CD4-positive, alpha-beta T cell (primary cell): ENCODE measurements at places on chromosomes 12 and 14. TPM values are rescaled to one million over a fixed set of nuclear protein-coding genes. Genes with fewer than 3 reads are reported as not detected.

MTA1 gene
- 113 TPM for total RNA-seq

DNA sequence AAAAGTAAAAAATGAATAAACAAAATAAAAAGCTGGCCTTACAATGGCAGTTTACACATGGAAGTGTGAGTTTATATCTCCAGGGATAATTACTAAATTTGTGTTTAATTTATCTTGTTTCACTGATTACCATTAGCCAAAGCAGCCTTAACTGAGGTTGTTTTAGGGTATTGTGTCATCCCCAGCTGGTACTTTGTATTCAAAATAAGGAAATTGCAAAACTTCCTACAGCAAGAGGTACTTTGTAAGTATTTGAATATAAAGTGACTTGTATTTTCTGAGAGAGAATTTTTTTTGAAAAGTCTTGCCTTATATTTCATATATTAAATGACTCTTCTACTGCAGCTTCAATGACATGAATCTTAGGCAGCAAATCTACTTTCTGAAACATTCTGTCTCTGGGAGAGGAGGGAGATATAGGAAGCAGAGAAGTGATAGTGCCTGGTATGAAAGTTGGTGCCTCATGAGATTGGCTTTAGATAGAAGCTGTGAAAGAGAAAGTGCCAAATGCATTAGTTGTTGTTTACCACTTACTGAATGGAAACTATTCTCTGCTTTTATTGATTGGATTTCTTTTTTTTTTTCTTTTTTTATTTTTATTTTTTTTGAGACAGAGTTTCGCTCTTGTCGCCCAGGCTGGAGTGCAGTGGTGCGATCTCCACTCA, 6.7 kb downstream of the FNTB start:
- no peak for DNase-seq

DNA sequence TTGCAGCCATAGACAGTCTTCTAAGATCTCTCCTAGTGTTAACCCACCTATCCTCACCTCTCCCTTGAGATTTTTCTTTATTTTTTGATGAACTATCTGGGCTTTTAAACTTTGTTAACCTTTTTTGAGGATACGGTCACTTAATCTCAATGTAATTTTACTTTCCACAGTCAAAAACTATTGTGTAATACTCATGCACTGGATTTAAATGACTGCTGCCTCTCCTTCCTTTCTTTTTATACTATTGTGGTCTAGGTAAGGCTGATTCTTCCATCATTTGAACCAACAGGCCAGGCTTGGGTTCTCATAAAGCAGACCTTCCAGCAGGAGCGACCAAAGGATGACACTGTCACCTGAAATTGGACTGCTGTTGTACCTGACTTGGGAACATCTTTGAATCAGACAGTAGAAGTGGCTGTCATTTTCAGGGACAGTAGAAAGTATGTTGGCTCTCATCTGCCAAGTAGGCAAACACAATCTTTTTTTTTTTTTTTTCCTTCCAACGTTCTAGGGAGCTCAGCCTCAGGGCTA, 689 bp upstream of the PDE3A start:
- no peak for DNase-seq

DNA sequence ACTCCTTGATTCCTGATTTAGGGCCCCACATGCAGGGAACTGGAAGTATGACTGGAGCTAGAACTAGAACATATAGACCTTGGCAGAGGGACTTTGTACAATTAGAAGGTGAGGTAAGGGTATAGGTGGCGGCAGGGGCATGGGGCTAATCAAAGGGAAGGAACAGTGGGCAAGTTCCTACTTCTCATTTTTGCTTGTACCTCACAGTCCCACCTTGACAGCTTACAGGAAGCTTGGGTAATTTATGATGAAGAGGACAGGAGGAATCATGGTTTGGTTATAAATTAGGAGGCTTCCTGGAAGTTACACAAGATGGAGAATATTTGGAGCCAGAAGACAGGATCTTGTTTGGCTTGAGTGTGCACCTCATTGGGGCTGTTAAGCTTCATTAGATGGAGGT, 33.4 kb downstream of the SUSD6 start:
- DNase-seq = no peak

DNA sequence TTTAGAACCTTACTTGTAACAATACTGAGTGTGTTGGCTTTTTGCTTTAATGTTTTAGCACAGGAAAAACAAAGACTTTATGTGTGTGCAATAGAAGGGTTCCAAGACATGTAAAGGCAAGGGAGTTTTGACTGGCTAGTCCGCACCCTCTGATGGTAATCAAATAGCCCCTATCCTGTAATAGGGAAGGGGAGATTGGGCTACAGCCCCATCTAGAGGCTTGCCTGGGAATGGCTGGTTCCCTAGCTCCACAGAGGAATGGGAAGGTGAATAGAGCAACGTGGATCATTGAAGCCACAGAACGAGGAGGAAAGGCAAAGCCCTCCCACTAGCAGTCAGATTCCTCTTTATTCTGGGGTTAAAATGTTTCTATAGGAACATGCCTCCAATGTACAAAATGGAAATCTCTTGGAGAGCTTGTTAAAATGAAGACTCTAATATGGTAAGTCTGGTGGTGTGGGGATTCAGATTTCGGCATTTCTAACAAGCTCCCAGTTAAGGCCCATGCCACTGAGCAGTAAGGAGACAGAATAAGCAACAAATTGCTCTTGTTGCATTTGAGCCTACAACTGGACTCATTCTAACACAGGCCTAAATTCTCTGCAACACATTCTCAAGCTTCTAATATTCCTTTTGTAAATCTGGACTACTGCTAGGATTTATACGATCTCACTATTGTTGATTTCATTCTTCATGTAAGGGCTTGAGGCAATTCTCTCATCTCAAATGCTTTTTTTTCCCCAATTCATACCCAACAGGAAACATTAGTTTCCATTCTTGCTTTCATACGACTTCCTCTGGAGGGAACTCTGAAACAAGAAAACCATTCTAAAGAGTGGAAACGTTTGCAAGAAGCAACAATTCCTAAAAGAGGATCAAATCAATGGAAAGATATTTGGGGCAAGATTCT, 57.1 kb downstream of the NIN start:
- DNase-seq = peak; percentile 41

MANSC1 gene
- total RNA-seq = 0.33 TPM

GRCh38 chr14:55272387-55272786, 1.2 kb downstream of the FBXO34 start:
- no peak for DNase-seq

- no peak for DNase-seq
These were observed 44.8 kb downstream of the PZP start for GRCh38 chr12:9163392-9163791.

DNA sequence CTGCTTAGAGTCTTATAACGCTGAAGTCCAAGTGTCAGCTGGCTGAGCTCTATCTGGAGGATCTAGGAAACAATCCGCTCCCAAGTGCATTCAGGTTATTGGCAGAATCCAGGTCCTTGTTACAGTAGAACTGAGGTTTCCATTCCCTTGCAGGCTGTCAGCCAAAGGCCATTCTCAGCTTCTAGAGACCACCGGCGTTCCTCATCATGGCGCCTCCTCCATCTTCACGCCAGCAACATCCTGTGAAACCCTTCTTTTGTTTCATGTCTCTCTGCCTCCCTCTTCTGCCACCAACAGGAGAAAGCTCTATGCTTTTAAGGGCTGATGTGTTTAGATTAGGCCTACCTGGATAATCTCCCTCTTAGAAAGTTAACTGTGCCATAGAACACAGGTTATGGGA, 133.0 kb upstream of the RASSF8 start:
- DNase-seq = no peak

DNA sequence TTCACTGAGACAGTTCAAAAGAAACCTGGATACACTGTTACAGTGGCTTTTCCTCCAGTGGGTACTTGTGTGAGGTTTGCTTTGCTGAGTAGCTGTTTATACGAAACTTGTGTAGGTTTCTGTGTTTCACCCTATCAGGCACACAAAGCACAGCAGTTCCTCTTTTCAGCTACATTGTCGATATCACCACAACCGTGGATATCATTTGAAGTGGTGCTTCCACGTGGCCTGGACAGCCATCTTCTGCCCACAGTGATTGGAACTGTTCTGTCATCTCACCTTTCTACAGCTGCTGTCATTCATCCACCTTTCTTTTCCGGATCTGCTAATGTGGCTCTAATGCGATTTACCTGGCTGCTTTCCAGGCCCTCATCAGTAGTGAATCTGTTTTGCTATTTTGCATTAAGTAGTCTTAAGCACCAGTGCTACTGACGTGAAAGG, 368.8 kb downstream of the SYT1 start:
- DNase-seq = no peak

MSRB3 gene
- not detected for total RNA-seq

DNA sequence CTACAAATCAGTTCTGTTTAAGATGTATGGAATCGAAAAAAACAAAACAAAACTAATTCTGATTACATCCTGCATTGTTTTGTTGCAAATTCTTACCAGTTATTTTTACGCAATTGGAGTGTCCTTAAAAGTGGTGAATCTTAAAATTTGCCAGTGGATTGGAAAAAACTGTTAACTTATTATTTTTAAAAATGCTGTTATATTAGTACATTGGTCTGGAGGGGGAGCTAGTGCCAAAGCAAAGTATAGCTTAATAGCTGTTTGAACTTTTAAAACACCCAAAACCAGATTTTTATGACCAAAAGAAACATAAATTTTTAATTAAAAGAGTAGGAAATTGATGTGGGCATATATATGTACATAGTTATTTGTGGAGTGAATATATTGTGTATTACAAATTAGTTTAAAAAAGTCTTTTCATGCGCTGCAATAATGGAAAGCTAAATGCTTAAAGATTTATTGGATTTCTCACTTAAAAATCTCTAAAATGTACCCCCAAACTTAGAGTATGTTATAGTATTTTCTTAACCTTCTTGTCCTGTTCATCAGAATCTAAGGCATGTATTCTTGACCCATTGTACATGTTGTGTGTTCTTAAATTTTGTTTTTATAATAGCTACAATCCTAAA, 2.5 kb downstream of the FUT8 start:
- DNase-seq = peak; percentile 5

SYNDIG1L gene
- not detected for total RNA-seq

GRCh38 chr12:64995816-64996215, 125.3 kb downstream of the WIF1 start:
- no peak for DNase-seq
